ENCODE measurements at places on chromosomes 5 and 9.

- DNase-seq, result peak; percentile 45
Observed at GRCh38 chr9:125508249-125508648, 198.8 kb downstream of the MAPKAP1 start.

DNA sequence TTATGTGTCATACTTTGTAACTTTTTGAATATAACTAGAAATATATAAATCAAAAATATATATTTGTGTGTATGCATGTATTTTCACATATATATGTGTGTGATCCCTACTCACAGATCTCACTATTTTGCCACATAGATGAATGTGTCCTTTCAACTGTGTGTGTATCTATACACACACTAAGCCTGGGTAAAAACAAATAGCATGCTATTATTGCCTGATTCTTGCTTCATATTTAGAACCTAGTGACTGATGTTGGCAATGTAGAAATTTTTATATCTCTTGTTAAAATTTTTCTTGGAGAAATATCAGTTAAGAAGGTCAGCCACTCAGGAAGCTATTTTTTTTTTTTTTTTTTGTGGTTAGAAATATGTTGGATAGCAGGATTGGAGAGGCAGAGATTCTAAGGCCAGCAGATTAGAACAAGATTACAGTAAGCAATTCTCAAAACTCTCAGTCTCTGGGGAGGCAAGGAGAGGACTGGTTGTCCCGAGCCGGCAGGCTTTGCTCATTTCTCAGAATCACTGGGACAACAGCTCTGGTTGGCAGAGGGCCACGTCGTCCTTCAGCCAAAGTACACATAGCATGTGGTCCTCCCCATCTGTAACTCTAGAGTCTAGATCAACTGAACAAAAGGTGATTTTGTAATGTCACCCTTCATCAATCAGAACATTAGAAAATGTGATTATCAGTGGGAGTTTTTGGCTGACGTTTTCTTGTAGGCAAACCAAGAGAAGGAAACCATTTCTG is 19.7 kb downstream of the C6 start:
- no peak for DNase-seq

DNA sequence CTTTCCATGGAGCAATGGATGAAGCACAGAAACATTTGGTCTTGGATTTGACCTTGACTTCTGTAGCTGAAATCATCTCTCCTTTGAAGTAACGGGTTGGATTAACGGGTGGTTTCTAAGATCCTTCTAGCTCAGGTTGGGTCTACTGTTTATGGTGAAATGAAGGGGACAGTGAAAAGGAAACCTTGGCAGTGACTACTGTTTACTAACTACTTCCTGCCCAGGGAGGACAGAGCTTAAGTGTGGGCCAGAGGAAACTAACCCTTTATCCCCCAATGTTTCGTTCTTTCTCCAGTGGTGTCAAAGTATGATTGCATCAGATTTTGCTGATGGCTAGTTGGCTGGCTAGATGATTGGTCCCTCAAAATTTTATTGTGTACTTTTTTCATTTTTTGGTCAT is 22.2 kb downstream of the SKP2 start:
- DNase-seq, result no peak

- DNase-seq, result no peak
Observed at GRCh38 chr5:55331321-55331720, 23.5 kb downstream of the MTREX start.

- DNase-seq, result no peak
Observed at GRCh38 chr5:154430961-154431630, 14.7 kb upstream of the SAP30L start.

DNA sequence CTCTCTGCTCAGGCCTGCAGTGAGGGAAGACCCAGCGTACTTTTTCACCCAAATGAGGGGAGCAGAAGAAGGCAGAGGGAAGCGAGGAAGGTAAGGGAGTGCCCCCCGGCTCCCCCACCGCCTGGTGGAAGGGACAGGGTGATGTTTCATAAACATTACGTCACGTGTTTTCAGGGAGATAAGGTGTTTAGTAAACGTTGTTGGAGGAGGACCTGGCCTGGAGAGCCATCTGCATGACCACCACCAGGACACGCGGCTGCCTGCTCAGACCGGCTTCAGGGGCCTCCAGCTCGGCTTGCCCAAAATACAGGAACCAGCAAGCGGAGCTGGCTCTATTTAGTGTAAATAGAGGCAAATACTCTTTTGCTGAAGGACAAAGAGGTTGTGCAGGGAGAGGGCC is 40.0 kb upstream of the C5orf58 start:
- DNase-seq, result no peak

DNA sequence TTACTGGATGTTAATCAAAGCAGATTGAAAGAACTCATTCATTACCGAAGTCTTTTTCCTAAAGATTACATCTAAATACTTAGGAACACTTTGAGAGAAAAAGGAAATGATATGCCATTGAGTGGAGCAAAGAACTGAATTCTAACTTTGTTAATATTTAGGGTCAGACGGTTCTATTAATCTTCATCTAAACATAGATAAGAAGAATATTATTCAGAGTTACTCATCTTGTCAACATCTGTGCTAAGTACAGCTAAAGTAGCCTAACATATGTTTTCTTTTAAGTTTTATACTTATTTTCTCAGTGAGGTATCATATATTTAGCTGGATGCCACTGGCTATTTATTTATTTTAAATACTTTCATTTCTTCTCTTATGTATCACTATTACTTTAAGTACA is 1763.7 kb downstream of the EFNA5 start:
- DNase-seq, result no peak

DNA sequence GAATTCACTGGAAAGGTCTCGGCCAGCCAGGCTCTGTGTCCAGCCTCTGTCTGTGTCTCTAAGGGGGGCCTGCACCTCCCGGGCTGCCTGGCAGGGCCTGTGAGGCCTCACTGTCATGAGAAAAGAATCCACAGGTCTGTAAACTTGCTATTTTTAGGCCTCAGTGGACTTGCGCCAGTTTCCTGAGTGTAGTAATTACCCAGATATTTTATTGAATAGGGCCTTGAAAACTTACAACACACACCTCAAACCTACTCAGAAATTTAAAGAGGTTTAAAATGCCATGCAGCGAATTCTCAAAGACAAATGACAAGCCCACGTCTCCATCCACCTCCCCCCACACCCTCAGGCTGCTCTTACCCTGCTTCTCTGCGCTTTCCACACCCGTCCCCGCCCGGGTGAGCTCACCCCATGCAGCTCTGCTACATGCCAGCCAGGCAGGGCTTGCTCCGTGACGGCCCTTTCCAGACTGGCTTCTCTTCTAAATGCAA is 8.8 kb upstream of the TENT4A start:
- peak; percentile 5 for DNase-seq

GRCh38 chr5:147472664-147473475 is 37.0 kb downstream of the DPYSL3 start:
- DNase-seq, result no peak

GRCh38 chr5:115309751-115310370 is 13.4 kb upstream of the CCDC112 start:
- DNase-seq, result peak; percentile 73

- no peak for DNase-seq
Observed at GRCh38 chr5:13831351-13831750, 113.1 kb downstream of the DNAH5 start.

DNA sequence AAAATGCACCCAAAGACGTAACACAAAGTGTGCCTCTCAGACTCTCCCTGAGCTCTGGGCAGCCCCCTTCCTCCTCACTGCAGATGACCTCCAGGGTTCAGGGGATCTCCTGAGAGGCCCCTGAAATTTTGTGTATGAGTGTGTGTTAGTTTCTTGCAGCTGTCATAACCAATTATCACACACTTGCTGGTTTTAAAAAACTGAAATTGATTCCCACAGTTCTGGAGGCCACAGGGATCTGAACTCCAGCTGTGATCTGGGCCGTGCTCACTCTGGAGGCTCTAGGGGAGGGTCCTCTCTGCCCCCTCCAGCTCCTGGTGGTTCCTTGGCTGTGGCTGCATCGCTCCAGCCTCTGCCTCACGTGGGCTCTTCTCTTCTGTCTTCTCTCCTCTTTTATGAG is 58.8 kb downstream of the OLFM1 start:
- no peak for DNase-seq

- DNase-seq, result no peak
Observed at GRCh38 chr9:12141422-12141821, 551.8 kb upstream of the TYRP1 start.

DNA sequence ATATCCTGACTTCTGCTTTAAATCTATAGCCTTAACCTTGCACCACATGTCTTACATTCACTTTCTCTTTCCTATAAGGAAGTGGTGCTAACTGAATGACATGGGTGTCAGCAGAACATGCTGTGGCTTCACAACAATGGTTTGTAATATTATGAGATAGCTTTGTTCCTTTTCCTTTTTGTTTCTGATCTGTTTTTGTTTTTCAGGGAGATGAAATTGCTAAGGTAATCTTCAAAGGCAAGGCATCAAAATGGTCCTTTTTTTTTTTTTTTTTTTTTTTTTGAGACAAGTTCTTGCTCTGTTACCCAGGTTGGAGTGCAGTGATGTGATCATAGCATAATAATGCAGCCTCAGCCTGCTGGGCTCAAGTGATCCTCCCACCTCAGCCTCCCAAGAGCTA is 53.6 kb upstream of the RANBP6 start:
- DNase-seq, result peak; percentile 41

DNA sequence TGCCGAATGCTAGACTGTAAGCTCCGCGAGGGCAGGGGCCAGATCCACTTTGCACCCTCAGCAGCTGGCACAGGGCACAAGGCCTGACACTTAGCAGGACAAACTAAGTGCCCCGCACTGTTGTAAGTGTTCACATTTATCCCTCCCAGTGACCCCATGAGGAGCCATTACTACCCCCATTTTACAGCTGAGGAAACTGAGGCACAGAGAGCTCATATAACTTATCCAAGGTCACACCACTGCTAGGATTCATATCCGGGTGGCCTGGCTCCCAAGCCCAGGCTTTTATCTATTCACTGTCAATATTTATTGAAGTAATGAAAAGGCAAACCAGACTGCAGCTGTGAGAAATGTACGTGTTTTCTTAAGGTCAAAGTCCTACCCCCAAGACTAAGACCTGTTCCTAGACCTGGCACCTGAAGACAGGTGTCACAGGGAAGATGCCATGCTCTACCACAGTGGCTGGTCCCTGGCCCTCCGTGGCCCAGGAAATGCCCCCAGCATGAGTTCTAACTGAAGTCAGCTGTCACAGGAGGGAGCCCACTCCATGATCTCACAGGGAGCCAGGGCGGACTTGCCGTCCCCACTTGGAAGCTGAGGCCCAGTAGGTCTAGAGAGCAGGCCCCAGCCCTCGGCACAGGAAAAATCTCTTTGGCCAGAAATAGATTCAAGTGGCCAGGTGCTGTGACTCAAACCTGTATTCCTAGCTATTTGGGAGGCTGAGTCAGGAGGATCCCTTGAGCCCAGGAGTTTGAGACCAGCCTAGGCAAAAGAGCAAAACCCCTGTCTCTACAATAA is 74.7 kb upstream of the IL17B start:
- DNase-seq, result no peak

All from hematopoietic multipotent progenitor cell treated with erythropoietin and hydrocortisone succinate and interleukin-3 and kit ligand, for 6 days (in vitro differentiated cells).